ENCODE measurements at places on chromosomes 7 and 10.

DNA sequence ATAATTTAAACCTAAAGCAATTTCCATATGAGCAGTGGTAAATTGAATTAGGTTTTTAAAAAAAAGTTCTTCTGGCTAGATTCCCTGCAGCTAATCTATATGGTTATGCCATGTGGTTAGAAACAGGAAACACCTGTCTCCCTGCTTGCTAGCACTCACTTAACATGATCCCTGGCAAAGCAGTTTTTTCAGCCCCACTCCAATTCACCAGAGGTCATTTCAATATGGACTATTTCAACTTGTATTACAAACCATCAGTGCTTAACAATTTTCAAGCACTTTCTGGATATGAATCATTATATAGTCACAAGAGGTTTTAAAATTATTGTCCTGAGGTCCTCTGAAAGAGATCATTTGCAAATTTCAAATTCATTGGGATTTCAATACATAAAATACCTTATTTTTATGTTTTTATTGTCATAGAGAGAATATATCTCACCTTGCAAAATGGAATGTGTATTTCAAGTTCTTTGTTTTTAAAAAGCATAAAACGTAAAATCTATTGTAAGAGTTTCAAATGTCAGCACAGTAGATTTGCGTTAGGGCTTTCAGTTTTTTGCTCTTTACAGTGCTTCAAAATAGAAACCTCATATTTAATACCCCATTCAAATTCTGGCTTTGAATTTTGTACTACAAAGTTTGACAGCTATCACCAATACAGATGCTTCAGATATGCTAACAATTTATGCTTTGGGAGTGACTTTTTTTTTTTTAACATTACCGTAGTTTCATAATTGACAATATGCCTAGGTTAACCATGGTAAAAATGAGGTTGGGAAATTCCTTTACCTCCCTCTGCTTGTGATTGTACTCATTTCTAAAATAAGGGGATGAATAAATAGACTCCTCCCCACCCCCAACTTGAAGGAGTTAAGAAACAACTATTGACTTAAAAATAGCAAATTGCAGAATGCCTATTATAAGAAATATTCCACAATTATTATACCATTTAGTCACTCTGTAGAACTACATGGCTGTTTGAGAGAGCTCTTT is 117.5 kb upstream of the HGF start:
- no peak for DNase-seq

DNA sequence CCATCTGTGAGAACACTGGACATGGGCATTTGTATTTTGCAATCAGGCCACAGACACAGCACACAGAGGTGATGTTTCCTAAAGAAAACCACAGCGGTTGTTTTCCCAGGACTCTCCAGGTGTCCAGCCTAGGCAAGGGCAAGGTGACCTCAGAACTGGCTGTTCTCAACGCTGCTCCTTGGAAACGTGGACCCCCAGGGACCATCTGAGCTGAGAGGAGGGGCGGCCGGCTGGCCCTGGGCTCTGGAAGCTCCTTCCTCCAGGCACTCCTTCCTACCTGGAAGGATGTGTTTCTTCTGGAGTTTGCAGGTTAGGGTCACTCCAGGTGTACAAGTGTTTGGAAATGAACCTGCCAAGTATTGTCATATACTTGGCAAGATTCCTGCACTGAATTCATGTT is 103.1 kb downstream of the ADARB2 start:
- DNase-seq, result no peak

GRCh38 chr10:71597821-71598498 is 121.6 kb downstream of the C10orf105 start:
- no peak for DNase-seq

DNA sequence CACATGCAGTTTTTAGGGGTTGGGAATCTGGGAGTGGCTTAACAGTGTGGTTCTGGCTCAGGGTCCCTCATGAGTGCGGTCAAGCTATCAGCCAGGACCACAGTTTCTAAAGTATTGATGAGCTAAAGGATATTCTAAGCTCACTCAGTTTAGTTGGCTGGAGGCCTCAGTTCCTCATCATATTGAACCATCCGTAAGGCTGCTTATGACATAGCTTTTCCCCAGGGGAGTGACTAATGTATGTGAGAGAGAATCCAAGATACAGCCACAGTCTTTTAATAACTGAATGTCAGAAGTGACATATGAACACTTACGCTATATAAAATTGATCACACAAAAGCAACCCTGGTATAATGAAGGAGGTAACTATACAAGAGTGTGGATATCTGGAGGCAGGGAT is 245.3 kb downstream of the POLR1F start:
- DNase-seq, result no peak

DNA sequence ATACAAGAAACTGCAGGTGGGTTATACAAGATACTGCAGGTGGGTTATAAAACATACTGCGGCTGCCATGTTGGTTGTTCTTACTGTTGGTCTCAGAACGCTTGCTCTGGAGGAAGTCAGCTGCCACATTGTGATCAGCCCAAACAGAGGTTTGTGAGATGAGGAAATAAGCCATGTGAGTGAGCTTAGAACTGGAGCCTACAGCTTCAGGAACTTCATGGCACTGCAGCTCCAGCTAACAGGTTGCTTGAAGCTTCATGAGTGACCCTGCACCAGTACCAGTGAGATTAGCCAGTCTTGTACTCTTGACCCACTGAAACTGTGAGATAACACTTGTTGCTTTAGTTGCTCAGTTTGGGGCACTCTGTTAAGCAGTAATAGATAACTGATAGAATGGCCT is 74.5 kb upstream of the PRKCQ start:
- DNase-seq, result no peak

DNA sequence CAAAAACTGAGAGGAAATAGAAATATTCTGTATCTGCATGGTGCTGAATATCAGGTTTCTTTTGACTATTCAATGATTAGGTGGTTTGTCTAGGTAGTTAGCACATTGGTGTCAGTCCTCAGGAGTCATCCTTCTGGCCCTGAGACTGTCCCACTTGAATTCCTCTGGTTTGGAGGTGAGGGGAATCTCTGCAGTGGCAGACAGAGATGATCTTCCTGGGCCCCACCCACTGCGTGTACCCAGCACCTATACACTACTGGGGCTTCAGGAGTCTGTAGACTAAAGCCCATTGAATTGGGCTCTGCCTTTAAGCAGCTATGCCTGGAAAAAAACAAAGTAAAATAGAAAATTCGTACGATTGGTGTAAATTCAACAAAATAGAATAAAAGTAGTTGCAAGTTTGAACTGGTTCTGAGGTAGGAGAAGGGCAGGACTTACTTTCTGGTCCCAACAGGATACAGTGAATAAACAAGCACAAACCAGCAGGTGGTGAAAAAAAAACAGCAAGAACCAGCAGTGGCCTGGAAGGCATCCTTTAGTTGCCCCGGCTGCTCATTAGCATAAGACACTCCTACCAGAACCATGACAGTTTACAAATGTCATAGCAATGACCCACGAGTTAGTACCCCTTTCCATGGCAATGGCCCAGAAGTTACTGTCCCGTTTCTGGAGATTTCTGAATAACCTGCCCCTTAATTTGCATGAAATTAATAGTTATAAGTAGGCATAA is 1.7 kb downstream of the LIPM start:
- no peak for DNase-seq

DNA sequence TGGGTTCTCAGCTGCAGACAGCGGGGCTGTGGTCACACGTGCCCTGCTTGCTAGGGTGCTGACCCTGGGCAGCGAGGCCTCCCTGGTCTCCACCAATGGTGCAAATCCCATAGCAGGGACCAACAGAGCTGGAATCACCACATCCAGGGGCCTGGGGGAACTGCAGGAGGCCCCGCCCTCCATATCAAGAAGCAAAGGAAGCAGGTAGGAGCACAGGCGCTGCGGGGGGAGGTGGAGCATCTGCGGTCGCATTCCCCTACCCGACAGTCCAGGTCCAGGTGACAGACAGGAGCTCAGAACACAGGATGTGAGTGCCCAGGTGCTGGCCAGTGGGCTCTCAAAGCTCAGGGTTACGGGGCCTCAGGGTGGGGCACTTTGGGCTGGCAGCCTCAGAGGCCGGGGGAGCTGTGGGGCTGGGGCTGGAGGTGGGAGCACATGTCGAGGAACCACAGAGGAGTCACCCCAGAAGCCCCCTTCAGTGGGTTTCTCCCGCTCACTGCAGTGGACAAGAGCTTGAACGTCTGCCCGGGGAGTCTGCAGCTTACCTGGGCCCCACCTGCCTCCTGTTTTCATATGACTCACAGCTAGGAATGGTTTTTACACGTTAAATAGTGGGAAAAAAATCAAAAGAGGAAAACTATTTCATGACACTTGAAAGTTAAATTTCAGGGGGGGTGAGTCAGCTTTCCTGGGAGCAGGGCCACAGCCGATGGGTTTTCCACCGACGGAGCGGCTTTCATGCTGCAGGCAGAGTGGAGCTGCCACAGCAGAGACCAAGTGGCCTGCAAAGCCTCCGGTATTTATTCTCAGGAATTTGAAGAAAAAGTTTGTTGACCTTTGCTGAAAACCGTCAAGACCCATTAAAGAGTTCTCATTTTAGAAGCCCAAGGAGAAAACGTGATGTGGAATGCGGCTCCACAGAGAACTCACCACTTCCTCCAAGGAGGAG is 148.7 kb upstream of the PPP2R2D start:
- DNase-seq, result no peak

DNA sequence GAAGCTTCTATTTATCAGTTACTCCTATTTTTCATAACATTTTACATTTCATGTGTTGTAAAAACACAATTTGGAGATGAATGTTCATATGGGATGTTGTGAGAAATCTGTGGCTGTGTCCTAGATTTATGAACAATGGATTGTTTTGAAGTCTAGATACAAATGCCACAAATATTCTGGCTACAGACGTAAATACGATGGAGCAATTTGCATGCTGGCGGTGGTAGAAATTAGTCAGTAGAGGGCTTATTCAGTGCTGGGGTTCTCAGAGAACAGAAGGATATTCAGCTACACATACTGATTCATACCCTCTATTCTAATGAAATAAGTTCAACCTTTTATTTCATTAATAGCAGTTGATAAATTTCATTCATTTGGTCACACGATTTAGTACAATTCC is 48.8 kb downstream of the PLPP4 start:
- no peak for DNase-seq

DNA sequence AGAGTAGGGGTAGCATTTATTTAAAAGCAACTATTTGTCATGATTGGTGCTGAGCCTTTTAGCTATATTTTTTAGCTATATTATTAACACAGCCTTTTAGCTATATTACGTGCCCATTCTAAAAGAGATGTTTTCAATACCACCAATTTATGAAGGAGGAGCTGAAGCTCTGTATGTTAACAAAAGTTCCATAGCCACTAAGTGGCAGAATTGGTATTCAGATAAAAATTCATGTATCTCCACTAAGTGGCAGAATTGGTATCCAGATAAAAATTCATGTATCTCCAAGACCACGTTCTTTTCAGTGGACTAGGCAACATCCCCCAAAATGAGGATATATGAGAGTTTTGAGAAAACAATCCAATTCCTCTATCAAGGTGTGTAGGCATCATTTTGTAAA is 268.6 kb downstream of the HGF start:
- no peak for DNase-seq

DNA sequence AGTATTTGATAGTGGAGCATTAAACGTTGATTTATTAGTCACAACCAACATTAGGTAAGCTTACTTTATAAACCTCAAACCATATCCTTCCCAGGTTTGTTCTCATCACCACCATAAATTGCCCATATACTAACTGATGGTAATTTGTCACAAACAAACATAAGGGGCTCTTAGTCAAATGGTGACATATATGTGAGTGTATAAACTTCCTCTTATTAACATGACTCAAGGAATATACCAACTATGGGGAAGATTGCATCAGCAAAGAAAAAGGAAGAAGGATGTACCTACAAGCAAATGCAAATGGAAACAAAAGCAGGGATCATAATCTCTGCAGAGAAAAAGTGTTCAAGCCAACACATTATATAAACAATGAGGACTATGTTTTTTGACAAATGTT is 418.2 kb upstream of the AKR1E2 start:
- no peak for DNase-seq

DNA sequence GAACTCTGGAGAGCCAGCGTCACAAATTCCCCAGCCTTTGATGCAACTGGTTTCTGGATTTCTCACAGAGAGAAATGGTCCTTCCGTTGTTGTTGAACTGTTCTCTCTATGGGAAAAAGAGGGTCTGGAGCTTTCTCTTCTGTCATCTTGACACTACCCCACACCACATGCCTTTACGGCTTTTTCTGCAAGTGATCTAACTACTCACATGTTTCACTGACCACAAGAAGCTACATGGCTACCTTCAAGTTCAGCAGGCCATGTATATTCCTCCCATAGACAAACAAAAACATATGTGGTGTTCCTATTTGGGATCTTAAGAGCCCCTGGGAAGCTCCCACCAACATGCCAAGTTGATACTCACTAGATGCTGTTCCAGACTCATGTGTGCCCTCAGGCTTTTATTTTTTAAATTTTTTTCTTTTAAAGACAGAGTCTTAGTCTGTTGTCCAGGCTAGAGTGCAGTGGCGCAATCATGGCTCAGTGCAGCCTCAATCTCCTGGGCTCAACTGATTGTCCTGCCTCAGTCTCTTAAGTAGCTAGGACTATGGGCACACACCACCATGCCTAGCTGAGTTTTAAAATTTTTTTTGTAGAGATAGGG is 72.0 kb downstream of the RNF216 start:
- DNase-seq, result no peak

- DNase-seq, result no peak
Measured at GRCh38 chr10:60433684-60434083, 44.0 kb upstream of the ANK3 start.

- no peak for DNase-seq
Measured at GRCh38 chr7:140146574-140146973, 30.2 kb downstream of the KDM7A start.

DNA sequence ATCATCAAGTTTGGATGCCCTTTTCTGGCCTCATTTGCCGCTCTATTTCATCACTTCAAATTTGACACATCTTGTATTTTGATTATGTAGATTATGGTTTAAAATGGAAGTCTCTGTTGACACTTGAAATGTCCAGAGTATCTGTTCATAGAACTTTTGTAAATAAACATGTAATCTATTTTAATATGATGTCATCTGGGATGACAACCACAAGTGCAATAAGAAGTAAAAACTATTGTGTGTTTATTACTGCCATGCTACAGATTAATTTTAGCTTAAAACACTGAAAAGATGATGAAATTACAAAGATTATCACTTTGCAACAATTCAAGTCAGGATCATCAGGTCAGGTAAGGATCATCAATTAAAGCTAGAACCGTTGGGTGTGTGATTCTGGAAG is 30.0 kb downstream of the CYP2C8 start:
- no peak for DNase-seq

Measured in stimulated activated CD4-positive, alpha-beta T cell treated with anti-CD3 and anti-CD28 coated beads, TNF-alpha, amount 100 ng/mL, for 24 hours (primary cell).